ENCODE measurements at places on chromosomes 12 and 14.

GRCh38 chr12:105613887-105614286, 283.4 kb downstream of the C12orf75 start:
- no peak for DNase-seq

DNA sequence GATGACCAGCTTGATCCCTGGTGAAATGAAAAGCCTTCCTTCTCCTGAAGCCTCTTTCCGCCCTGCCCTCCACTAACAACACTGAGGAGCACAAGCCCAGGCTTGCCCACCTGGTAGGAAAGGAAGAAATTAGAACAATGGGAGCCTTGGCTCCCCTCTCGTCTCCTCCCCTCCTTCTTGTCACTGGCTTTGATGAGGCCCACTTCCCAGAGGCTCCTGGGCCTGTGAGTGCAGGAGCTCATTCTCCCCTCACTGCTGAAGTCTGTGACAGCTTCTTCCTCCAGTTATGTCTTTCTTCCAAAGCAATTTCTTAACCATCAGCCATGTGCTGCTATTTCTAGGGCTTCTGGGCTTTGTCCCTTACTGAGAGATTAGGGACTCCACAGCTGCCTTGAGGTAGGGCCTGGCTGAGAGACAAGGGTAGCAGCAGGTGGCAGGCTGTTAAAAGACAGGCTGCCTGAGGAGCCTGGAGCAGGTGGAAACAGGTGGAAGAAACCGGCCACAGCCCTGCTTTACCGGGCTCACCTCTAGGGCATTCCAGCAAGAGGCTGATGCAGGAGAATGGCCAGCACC, 53.6 kb upstream of the SRSF5 start:
- no peak for DNase-seq

DNA sequence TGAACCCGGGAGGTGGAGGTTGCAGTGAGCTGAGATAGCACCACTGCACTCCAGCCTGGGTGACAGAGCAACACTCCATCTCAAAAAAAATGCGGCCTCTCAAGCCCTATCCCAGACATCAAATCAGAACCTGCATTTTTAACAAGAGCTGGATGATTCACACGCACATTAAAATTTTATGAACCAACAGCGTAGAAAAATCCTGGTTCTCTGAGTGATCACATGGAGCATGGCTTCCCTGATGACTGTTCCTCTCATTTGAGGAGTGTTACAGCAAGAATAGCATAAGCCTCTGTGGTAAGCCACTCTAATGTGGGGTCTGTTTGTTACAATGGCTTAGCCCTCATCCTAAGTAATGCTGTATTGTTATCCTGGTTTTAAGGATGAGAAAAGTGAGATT, 163.6 kb downstream of the BRMS1L start:
- no peak for DNase-seq

DNA sequence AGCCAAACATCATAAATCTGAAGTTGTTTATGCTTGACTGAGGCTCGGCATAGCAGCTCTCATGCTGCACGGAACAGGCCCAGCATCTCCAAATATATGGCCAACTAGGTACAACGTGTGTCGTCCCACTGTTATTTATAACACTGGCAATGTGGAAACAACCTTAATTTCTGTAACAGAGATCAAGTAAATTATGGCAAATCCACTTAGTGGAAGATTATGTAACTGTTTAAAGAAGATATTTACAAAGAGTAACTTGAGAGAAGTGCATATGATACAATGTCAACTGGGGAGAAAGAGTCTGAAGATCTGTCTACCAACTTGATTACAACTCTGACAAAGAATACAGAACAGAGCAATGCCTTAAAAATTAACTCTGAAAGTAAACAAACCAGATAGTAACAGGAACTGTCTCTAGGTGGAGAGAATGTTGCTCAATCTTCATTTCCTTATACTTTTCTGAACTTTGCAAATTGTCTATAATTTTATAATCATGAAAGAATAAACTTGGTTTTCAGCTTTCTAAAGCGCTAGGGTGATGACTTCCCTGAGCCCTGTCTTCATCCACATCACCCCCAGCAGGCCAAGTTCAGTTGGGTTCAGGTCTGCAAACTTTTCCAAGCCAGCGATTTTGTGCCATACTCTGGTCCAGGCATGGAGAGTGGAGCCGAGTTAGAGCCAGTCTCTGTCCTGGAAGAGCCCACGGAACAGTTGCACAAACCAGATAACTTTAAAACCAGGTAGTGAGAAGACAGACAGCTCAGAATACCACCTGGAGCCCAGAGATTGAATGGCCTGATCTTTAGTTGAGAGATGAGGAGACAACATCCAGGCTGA, 44.3 kb upstream of the BDKRB2 start:
- no peak for DNase-seq

GRCh38 chr12:16785524-16785923, 179.6 kb upstream of the LMO3 start:
- DNase-seq, result no peak

DNA sequence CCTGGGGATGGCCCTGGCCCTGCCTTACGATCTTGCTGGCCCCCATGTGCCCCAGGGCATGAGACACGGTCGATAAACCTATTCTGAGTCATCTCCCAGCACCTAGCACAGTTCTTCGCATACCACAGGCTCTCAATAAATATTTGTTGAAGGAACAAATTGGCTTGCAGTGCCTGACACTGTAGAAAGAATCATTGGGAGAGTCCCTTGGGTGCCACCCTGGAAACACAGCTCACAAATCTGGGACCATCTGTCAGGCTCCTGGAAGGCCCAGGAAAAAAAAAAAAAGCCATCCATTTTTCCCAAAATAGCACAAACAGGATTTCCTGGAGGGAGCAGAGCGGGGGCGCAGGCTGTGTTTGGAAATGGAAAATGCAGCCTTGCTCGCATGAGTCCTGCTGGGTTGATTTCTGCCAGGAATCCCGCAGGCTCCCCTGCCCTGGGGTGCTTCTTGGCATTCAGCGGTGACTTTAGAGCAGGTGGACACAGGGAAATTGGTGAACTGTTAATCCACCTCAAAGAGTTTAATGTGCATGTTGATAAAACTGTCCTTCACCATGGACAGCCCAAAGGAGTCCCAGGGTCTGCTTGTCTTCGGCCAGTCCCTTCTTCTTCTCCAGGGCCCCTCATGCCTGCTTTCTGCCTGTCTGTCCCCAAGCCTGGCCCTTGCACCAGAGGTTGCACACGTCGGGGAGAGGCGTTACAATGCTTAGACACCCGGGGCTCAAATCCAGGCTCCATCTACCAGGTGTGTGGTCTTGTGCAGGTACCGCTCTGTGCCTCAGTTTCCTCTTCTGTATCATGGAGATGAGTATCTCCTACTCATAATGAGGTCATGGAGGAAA, 106.1 kb upstream of the RFLNA start:
- no peak for DNase-seq

Measured in globus pallidus (tissue), 1 donor.